ENCODE measurements at places on chromosomes 6 and 20. TPM values are rescaled to one million over a fixed set of nuclear protein-coding genes. Genes with fewer than 3 reads are reported as not detected.

Gene UBD
- 0.62 TPM for total RNA-seq

Gene PABPC1L
- 103 TPM for total RNA-seq

Gene POM121L2
- not detected for total RNA-seq

Gene TRIM15
- total RNA-seq: 0.24 TPM

Gene COL20A1
- total RNA-seq: not detected

Gene IL17A
- total RNA-seq: not detected

Gene SMLR1
- not detected for total RNA-seq

Gene MLIP
- not detected for total RNA-seq

Gene FYN
- total RNA-seq: 331 TPM

Gene FGD2
- total RNA-seq: 0.57 TPM

Gene MICA
- total RNA-seq: 6.5 TPM

Gene REM1
- total RNA-seq: not detected

Gene GRM4
- not detected for total RNA-seq

Gene EDN3
- not detected for total RNA-seq

Gene TNFRSF6B
- total RNA-seq: not detected

Gene ADGRB3
- not detected for total RNA-seq

Gene TUBB2B
- 0.12 TPM for total RNA-seq

Gene LPA
- not detected for total RNA-seq

Gene ZNF311
- 0.97 TPM for total RNA-seq

Gene C6orf89
- 27.4 TPM for total RNA-seq

Gene TMEM170B
- total RNA-seq: 0.72 TPM

Gene TJAP1
- total RNA-seq: 40.7 TPM

Gene NKX2-2
- not detected for total RNA-seq

Gene PRRT1
- total RNA-seq: 0.35 TPM

Gene ADGRF1
- not detected for total RNA-seq

Gene NOL7
- 104 TPM for total RNA-seq

Gene MUCL3
- not detected for total RNA-seq

Gene RAB44
- total RNA-seq: not detected

Gene ZKSCAN3
- total RNA-seq: 2.9 TPM

Gene SSTR4
- total RNA-seq: not detected

Gene CLIC5
- 2.0 TPM for total RNA-seq

Gene C6orf15
- not detected for total RNA-seq

Gene PI3
- total RNA-seq: not detected

Gene EYA2
- total RNA-seq: not detected

Gene IP6K3
- not detected for total RNA-seq

Gene GSTA4
- 28.7 TPM for total RNA-seq

Gene DNMT3B
- total RNA-seq: 1.1 TPM

Gene PNPLA1
- not detected for total RNA-seq
